ENCODE measurements at places on chromosomes 7 and 10.

DNA sequence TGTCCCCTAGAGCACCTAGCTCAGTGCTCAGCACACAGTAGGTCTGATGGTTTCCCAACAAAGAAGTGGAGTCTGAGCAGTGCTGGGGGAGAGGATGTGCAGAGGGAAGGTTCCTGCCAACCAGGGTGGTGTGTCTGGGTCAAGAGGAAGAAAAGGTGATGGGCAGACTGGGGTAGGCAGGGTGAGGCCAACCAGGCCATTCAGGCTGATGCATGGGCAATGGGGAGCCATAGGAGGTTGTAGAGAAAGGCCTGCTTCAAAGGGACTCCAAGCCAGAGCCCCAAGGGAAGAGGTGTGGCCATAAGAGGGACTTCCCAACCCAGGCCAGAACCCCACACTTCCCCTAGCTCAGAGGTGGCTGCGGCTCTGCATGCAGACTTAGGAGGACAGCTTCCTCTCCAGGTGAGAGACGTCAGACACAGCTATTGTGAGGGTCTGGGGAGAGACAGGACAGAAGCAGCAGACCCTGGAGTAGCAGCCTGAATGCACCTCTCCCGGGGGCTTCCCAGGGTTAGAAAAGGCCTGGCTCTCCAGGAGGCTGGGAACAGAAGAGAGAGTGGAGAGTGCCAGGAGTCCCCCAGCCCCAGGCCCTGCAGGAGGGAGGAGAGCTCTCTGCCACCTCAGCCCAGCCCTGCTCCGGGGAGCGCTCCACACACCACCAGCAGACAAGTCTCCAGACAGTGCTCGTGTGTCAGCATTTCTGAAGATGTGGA, 87.4 kb upstream of the ZMIZ1 start:
- no peak for DNase-seq

GRCh38 chr7:8724080-8724718, 290.8 kb downstream of the NXPH1 start:
- DNase-seq: no peak

DNA sequence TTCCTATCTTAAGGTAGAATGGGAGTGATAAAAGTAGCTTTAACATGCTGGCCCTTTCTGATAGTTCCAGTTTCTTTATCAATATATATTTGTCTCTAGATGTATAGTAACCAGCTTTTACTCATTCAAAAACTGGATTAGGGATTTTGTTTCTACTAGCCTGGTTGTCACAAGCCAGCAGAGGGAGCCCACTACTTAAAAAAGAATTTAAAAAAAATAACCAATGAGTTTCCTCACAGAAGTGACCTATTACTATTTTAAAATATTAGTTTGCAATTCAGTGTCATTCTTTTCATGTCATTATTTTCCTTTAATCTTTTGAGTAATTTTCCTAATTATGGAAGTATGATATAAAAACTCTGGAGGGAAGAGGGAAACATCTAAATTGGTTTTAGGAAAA, 142.1 kb downstream of the PHTF2 start:
- peak; percentile 33 for DNase-seq

- peak; percentile 69 for DNase-seq
Observed at GRCh38 chr10:92222603-92223262, 68.1 kb downstream of the CPEB3 start.

- DNase-seq: no peak
Observed at GRCh38 chr10:1668399-1668798, 68.9 kb downstream of the ADARB2 start.

DNA sequence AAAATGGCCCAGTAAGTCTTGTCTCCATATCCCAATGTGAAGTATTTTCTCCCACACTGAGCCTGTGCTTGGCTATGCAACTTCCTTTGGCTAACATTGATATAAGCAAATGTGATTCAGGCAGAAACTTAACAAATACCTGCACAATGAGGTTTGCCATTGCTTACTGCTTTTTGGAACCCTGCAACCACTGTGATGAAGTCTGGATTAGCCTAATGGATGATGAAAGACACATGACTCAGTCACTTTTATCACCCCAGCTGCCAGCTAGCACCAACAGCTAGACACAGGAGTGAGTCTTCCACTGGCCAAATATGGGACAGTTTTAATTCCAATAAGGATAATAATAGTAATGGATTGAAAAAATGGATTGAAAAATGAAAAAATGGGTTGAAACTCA, 854.5 kb downstream of the GRM8 start:
- no peak for DNase-seq

DNA sequence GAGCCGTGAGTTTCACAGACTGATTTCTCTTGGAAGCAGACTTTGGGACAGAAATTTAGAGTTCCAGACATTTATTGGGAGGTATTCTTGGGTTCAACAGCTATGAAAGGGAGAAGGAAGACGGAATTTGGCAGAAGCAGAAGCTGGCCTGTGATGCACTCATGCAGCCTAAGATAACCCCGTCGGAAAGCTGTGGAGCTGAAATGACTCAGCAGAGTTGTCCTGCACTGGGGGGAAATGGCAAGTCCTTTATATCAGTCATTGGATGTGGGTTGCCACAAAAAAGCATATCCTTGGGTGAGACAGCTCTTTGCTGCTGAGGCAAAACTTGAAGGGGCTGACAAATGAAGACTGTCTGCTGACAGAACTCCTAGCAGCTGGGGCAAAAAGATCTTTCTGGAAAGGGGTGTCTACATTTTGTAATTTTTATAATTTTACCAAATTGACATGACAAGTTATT, 11.5 kb upstream of the MICU1 start:
- DNase-seq: peak; percentile 80

GRCh38 chr7:87106974-87107612, 45.2 kb upstream of the DMTF1 start:
- no peak for DNase-seq

DNA sequence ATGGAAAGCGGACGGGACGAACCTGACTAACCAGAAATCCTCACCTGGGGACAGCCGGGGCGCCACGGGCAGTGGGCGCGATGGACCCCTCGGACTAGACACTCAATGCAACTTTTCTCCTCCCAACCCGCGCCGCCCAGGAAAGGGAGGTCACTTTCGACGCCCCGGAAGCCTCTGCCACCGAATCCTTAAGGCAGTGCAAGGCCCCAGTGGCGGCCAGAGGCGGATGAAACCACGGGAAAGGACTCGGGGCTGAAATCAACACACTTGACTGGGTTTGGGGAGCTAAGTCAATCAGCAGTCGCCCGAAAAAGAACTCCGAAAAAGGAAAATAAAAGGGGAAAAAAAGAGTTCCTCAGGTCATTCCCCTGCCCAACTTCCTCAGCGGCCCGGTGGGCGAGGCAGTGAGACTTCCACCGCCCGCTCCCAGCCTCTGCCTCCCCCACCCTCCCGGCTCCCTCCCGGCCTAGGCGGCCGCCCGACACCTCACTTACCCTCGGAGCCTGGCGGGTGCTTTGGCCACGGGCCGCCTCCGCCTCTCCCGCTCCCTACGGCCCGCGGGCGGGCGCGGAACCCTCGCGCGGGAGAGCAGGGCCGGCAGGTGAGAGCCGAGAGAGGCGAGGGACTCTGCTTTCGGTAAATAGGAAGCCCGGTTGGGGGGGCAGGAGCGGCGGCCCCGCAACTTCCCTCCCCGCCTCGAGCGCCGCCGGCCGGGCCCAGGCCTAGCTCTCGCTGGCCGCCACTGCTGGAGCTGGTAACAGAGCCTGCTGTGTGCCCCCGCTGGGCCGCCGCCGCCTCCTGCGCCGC, 518 bp downstream of the WAPL start:
- DNase-seq: peak; percentile 50

- no peak for DNase-seq
Observed at GRCh38 chr10:65142641-65143435, 1621.6 kb downstream of the REEP3 start.

DNA sequence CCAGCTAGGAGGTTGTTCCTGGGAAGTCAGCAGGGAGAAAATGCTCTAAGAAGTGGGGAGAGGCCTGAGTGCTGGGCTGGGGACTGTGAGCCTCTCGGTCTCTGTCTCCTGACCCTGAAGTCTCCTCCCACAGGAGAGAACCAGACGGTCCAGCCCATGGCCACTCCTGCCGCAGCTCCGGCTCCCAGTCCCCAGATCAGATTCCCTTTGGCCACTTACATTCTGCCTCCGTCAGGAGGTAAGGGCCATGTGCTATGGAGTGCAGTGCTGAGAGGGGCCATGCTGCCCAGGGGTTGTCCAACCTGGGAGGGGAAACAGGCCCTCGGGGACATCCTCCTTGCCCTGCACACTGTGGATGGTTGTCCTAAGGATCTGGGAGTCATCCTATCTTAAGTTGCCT, 21.3 kb upstream of the ZNF467 start:
- no peak for DNase-seq

GRCh38 chr10:95440756-95441546, 120.2 kb downstream of the SORBS1 start:
- DNase-seq: peak; percentile 24

- DNase-seq: no peak
Observed at GRCh38 chr7:11750191-11750590, 81.8 kb downstream of the THSD7A start.

DNA sequence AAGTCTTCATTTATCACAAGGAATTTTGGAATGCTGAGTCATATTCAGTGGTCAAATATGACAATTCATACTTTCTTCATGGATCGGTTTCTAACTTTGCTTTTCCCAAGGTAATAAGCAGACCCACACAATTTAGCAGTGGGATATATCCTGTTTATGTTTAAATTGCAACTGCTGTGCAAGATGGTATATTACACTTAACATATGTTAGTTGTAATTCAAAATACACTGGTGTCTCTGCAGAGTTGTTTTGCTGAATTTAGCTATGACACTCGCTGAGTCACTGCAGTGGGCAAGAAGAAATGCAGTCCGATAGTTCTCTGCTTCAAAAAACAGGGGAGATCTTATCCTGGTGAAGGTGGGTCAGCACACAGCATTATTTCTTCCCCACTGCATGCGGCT, 194.8 kb upstream of the PTN start:
- peak; percentile 61 for DNase-seq

- no peak for DNase-seq
Observed at GRCh38 chr10:129179245-129179971, 287.6 kb upstream of the MGMT start.

DNA sequence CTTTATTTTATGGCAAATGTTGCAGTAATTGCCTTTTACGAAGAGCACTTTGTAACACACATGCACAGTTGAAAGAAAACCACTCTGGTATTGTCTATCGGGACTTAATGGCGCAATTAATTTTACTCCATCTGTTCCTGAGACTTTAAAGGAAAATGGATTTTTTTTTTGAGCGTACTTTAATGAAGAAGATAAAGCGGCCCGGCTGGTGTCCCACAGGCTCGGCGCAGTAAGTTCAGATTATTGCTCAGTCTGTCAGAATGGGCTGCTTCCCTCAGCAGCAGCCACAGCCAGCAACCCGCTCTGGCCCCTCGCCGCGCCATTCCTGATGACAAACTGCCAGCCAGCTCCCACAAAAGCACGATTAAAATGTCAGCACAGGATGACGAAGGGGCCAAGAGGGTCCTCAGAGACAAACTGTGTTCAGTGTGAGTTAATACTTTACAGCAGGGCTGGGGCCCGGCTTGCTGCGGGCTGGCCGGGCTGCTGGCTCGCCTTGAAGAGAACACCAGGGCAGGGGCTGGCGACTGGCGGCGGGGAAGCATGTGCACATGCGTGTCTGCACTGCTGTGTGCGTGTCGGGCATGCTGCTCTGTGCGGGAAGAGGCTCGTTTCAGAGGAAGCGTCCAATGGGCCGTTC, 501.0 kb upstream of the GALNT17 start:
- DNase-seq: no peak

DNA sequence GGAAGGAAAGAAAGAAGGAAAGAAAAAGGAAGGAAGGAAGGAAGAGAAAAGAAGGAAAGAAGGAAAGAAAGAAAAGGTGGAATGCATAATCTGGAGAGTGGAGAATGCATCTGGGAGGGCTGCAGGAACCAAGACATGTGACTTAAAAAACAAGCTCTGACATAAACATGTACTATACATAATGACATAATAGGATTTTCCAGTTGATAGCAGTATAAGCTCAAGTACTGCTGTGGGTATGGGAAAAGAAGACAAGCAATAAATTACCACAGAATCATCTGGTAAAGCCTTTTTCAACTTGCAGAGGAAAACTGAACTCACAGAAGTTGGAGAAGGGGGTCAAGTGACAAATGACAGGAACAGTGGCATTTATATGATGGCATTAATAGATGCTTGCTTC, 345.9 kb downstream of the PLXDC2 start:
- DNase-seq: peak; percentile 16

DNA sequence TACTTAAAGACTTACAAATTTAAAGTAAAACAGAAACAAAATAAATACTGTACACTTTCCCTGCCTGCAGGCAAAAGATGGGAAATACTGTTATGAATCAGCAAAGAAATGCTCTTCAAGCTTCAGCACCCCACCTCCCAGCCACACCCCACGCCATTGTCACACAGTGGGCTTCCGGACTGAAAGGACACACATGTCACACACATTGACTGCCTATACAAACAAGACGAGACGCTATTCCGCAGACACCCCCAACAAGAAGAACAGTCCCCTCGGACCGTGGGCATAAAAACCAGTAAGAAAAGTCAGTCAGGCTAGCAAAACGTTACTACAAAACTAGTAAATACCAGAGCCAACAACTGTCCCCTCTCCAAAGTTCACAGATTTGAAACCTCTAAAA, 22.2 kb upstream of the PARP12 start:
- DNase-seq: no peak

GRCh38 chr7:6121141-6121540, 90.0 kb downstream of the ANKRD61 start:
- peak; percentile 41 for DNase-seq

DNA sequence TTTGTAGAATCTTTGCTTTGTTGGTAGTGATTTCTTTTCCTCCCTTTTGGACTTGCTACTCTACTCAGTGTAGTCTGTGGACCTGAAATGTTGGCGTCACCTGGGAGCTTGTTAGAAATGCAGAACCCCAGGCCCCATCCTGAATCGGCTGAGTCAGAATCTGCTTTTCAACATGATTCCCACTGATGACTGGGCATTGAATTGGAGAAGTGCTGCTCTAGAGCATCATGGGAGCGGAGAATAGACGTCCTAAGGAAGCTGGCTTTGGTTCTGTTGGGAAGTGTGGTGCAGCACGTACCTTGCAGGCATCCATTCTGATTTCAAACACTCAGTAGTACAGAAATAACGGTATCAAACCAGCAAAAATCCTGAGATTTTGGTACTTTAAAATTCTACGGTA, 54.7 kb downstream of the RBM33 start:
- DNase-seq: no peak

DNA sequence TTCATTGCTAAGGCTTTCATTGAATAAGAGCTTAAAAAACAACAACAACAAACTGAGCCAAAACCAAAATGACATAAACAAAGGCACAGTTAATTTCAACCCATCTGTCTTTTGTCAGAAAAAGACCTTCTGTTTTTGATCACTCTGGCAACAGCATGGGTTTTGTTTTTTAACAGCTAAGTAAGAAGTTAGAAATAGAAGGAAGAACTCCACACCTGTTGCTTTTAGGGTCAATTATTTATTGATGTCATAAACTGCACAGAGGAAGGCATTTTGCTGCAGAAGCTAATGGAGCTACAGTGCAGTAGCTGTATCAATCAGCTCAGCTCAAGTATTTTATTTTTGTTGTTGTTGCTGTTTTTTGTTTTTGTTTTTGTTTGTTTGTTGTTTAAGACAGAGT, 16.3 kb upstream of the GJD4 start:
- DNase-seq: no peak

GRCh38 chr7:31056775-31057346, 4.8 kb downstream of the ADCYAP1R1 start:
- DNase-seq: no peak

Measured in amniotic epithelial cell (primary cell).